ENCODE measurements at places on chromosomes 16 and 17.

GRCh38 chr16:83940630-83941378 lies 12.2 kb upstream of the OSGIN1 start:
- DNase-seq: no peak

DNA sequence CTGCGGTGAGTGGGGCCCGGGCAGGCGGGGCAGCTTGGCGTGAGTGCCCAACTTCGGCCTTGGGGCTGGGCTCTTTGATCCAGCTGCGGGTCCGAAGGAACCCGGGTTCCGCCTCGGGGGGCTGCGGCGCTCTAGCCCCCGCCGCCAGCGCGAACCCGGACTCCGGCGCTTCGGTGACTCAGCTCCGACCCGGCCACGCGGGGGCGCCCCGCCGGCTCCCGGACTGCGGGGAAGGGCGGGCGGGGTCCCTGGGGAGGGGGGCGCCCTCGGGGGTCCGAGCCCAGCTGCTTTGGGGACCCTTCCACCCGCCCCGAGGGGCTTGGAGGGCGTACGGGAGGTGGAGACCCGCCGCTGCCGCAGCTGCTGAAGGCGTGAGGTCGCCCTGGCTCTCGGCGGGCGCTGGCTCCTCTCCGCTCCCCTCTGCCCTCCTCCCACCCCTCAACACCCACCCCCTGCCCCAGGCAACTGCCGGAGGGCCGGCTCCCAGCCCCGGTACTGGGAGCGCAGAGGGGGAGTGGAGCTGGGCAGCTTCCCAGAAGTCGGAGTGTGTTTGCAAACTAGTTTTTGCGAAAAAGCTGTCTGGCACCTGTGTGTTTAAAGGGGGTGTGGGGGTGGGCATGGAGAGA lies 516 bp downstream of the CPNE2 start:
- DNase-seq: peak; percentile 57

- no peak for DNase-seq
Measured at GRCh38 chr17:45115871-45116270, 16.4 kb downstream of the PLCD3 start.

GRCh38 chr16:73228649-73229048 lies 180.7 kb upstream of the ZFHX3 start:
- no peak for DNase-seq

DNA sequence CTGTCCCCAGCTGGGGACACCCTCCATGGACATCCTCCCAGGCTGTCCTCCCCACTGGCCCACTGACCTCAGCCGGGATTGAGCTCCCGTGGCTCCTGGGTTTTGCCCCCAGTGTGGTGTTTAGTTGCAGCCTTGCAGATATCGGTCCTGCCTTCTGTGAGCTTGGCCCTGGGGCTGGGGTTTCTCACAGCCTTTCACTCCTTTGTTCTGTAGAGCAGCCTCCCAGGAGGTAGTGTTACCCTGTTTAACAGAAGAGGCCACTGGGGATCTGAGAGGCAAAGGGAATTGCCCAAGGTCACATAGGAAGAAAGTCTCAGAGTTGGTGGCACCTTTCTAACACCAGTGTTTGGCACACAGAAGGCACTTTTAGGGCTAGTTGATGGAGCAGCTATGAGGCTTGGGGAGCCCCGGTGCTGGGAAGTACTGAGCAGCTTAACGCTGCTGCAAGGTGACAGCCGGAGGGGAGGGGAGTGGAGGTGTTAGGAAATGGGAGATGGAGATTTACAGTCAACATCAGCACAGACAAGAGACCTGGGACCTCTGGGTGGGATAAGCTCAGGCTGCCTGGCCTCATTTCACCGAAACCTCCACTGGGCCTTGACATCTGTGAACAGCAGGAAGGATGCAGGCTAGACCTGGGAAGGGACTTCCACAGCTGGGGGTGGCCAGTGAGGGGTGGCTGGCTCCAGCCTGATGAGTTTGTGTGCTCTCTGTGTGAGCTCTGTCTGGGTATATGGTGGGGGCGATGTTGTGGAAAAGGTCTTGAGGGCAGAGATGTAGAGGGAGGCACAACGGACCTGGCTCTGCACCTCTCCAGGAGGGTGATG lies 26.1 kb downstream of the CACNA1G start:
- no peak for DNase-seq

- no peak for DNase-seq
Measured at GRCh38 chr16:50272687-50273381, 6.5 kb downstream of the ADCY7 start.

DNA sequence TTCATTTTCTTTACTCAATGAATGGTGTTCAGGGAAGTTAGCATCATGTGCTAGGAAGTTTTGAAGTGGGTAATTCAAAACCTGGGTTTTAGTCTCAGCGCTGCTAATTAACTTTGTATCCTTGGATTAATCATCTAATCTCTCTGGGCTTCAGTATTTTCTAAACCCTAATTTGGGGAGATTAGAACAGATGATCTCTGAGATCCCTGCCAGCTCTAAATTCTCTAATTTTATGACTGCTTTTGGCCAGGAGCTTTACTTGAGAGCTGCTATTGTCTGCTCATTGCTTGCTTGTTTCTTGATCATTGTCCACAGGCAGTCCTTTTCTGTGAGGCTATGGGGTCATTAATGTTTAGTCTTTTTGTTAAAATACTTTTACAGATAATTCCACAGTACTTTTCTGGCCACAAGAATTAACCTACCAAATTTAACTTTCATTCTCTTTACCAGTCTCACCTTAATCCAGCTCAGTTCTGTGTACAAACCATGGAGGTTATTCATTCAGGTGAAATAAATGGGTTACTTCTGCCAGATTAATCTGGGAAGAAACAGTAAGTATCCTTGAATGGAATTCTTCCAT lies 28.4 kb upstream of the VWA3A start:
- no peak for DNase-seq

- DNase-seq: no peak
Measured at GRCh38 chr17:181245-182049, at the start of gene DOC2B. Gene DOC2B, minus strand, starts transcription at chr17:181650. Its CDS starts 171 bp downstream, at chr17:181479.

GRCh38 chr17:33266116-33266515 lies 27.0 kb downstream of the ASIC2 start:
- no peak for DNase-seq

GRCh38 chr17:82361885-82362633 lies 3.0 kb downstream of the TEX19 start:
- DNase-seq: no peak

DNA sequence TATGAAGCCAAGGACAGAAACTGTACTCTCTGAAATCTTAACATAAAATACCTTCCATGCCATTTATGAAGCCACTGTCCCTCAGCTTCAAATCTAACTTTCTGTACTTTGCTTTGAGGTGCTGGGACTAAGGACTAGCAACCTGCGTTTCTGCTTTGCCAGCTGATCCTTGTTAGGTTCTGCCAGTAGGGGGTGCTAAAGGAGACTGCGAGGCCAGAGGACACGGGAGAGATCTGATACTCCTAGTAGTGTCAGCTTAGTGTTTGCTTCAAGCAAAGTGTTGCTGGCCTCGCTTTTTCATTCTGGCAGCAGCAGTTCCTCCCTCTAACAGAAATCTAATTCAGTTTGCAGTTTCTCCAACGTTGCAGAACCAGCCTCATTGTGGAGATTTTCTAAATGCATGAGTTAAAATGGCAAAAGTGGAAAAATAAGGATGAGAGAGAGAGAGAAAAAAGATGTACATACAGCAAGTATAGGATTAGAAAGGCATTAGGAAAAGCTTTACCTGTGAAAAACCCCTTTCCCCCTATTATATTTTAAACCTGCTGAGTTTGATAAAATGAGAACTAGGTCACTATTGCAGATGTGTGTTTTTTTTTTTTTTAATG lies 297.5 kb downstream of the CA10 start:
- DNase-seq: no peak

- no peak for DNase-seq
Measured at GRCh38 chr16:23706439-23706838, 6.6 kb downstream of the ERN2 start.

GRCh38 chr17:14442798-14443528 lies 142.1 kb downstream of the HS3ST3B1 start:
- DNase-seq: no peak

DNA sequence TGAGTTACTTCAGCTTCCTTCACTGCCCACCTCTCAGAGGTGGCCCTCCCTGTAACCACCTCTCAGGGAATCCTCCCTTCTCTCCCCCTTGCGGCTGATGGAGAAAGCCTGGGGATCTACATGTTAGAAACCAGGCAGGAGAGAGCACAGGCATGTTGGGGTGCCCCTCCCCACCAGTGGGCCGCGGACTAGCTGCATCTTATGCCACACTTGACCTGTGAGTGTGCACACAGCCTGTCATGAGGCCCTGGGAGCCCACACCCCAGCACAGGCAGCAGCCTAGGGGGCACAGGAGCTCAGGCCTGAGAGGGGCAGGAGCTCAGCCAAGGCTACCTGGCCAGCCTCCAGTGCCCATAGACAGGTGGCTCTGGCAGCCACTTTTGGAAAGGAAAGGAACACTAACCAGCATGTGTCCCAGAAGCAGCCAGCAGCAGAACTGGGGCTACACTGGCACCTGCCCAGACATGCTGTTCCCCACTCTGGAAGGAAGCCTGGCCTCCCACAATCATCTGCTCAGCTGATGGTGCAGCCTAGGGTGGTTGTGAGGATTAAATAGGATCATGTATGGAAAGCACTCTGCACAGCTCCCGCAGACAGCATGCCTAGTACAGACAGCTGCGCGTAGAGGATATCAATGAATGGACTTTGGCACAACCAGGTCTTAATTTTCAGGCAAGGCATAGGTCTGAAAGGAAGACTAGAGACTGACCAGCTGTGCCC lies 60.5 kb downstream of the TMEM132E start:
- no peak for DNase-seq

GRCh38 chr17:410543-411401 lies 58.2 kb upstream of the RPH3AL start:
- DNase-seq: no peak

DNA sequence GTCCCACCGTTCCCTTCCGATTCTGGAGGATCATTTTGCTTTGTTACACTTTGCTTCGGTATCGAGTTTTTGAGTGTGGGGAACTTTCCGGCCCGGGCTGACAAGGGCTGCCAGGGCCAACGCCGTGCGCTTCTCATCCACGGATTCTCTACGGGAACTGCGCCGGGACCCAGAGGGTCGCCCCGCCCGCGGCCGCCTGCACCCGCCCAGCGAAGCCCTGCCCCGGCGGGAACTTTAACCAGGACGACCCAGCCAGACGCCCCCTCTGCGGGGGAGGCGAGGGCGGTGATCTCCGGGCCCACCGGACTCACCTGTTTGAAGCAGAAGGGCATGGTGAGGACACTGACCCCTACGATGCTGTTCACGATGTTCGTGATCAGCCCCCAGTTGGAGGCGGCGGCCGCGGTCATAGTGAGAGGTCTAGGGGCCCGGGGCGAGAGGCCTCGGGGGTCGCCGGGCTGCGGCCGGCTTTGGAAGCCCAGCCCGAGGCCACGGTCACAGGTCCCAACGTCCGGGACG lies 536 bp downstream of the SLC38A10 start:
- peak; percentile 29 for DNase-seq

DNA sequence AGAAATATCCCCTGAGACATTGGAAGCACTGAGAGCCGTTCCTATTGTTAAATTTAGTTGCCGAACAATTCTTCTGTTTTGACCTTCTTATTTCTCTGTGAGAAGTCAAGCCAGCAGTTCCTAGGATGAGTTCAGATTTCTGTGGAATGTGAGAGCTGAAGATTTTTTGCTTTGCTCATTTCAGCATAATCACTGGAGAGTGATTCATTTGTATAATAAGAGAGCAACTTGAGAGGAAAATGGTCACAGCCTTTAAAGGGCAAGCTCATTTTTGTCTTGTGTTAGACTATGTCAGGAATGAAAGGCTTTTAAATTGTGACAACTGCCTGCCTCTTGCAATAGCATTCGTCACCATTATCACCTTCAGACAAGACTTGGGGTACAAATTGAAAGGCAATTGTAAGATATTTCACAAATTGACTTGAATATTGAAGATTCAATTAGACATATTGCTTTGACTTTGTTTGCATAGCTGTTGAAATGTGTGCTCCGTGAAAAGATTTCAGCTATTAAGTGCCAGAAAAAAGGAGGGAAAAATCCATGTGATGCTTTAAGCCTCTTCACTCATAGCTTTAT lies 900.0 kb upstream of the GOT2 start:
- no peak for DNase-seq

DNA sequence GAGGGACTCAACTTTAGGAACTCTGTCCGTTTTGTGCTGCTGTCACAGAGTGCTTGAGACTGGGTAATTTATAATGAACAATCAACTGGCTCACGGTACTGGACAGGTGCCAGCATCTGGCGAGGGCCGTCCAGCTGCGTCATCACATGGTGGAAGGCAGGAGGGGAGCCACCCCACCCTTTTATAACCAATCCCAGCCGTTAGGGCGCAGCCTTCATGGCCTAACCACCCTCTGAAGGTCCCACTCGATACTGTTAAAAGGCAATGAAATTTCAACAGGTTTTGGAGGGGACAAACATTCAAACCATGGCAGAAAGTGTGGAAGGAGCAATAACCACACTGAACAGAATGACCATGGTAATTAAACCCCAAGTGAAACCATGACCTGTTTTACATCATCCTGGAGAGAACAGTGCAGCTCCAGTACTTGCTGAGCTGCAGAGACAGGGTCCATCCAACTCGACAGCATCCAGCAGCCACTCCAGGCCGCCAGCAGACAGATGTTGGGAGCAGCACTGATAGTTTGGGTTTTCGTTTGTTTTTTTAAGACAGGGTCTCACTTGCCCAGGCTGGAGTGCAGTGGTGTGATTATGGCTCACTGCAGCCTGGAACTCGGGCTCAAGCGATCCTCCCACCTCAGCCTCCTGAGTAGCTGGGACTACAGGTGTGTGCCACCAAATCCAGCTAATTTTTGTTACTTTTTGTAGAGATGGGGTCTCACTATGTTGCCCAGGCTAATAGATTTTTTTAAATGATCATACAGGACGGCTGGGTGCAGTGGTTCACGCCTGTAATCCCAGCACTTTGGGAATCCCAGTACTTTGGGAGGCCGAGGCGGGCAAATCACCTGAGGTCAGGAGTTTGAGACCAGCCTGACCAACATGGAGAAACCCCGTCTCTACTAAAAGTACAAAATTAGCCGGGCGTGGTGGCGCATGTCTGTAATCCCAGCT lies 11.0 kb downstream of the CHMP6 start:
- DNase-seq: no peak

DNA sequence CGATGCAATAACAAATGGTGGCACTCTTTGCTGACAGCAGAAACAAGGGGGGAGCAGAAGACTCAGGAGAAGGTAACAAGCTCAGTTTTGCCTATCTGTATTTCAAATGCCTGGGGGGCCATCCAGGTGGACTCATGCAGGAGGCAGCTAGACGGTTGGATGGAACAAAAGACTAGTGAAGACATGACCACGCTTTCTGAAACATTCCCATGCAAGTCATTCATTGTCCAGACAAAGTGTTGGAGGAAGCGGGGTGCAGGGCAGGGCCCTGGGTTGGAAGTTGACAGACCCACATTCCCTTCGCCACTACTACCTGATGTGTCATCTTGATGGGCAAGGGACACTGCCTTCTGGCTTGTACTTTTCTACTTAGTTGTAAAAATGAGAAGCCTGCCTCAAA lies 29.8 kb upstream of the CRYBA1 start:
- DNase-seq: no peak

- no peak for DNase-seq
Measured at GRCh38 chr17:9519583-9520272, 55.9 kb downstream of the STX8 start.

GRCh38 chr17:63549289-63549945 lies 860 bp upstream of the DCAF7 start:
- no peak for DNase-seq
